Naive thymus-derived CD4-positive, alpha-beta T cell (primary cell): ENCODE measurements at places on chromosomes 12 and 14. TPM values are rescaled to one million over a fixed set of nuclear protein-coding genes. Genes with fewer than 3 reads are reported as not detected.

- peak overlapping the region; percentile 25 for H3K4me3 ChIP-seq
- peaks cover 14% of the 10 kb centered on the region for H3K4me1 ChIP-seq
- peaks cover 31% of the 10 kb centered on the region for H3K27me3 ChIP-seq
- no peak overlapping the region for H3K27ac ChIP-seq
These were observed 21.5 kb upstream of the GNS start for GRCh38 chr12:64780531-64781279.

GRCh38 chr14:38120109-38120508 is 87.6 kb upstream of the SSTR1 start:
- peaks cover 12% of the 10 kb centered on the region for H3K4me1 ChIP-seq
- no peaks in the 10 kb centered on the region for H3K36me3 ChIP-seq
- H3K4me3 ChIP-seq: no peak overlapping the region
- H3K27ac ChIP-seq: no peak overlapping the region
- H3K27me3 ChIP-seq: no peaks in the 10 kb centered on the region
- no peak for DNase-seq

The TMEM116 gene
- total RNA-seq: 23.0 TPM

DNA sequence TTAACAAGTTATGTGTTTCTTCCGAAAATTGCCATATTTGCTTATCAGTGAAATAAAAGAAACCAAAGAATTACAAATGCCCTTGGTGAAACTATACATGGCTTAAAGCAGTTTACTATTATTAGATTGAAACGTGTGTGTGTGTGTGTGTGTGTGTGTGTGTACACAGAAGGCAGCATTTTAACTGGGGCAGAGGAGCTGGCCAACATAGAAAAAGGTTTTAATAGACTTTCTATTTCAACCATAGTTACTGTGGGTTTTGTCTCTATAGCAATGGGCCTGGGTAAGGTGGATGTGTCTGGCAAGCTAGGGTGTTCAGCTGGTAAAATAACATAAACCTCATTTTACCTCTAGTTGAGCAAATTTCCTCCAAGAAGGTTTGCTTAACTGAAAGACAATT is 6.5 kb downstream of the PRICKLE1 start:
- H3K27ac ChIP-seq: no peak overlapping the region
- H3K36me3 ChIP-seq: no peaks in the 10 kb centered on the region
- H3K27me3 ChIP-seq: no peaks in the 10 kb centered on the region

The CCDC197 gene
- total RNA-seq: not detected

The FGD4 gene
- 1.6 TPM for total RNA-seq

DNA sequence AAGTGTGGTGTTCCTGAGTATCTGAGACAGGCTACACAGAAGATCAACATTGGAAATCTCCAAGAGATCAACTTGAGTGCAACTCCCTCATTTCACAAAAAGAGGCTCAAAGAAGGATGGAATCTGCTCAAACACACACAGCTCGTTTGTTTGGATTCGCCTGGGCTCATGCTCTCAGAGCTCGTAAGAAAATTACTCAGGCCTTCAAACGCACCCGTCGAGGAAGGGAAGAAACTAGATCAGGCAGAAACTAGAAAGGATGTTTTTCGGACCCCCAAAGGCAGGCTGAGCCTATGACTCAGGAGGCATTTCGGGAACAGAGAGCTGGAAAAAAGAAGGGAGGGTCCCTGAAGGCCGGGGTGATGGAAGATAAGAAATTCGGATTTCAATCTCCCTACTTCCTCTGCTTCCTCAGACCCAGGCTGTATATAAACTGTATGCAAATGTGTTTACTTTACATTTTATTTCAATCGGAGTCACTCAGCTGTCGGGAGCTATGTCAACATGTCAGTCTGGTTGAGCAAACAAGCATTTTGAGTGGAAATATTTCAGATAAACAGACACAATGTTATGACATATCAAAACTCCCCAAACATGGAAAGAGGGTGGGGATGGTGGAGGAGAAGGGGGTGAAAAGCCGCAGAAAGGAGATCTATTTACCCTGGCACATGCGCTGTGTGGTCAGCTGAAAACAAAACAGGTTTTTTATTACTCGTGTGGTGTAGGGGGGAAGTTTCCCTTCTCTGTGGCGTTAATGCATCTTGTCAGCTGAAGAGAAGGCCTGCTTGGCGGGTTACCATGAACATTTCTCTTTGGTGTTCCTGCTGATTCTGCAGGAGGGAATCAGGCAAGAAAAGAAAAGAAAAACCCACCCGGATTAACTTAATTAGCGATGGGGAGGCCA is 129.1 kb upstream of the TBX3 start:
- H3K36me3 ChIP-seq: no peaks in the 10 kb centered on the region
- H3K4me1 ChIP-seq: no peaks in the 10 kb centered on the region
- no peak overlapping the region for H3K4me3 ChIP-seq
- no peak for DNase-seq
- H3K27ac ChIP-seq: no peak overlapping the region
- H3K27me3 ChIP-seq: no peaks in the 10 kb centered on the region

The FGD6 gene
- 0.73 TPM for total RNA-seq

DNA sequence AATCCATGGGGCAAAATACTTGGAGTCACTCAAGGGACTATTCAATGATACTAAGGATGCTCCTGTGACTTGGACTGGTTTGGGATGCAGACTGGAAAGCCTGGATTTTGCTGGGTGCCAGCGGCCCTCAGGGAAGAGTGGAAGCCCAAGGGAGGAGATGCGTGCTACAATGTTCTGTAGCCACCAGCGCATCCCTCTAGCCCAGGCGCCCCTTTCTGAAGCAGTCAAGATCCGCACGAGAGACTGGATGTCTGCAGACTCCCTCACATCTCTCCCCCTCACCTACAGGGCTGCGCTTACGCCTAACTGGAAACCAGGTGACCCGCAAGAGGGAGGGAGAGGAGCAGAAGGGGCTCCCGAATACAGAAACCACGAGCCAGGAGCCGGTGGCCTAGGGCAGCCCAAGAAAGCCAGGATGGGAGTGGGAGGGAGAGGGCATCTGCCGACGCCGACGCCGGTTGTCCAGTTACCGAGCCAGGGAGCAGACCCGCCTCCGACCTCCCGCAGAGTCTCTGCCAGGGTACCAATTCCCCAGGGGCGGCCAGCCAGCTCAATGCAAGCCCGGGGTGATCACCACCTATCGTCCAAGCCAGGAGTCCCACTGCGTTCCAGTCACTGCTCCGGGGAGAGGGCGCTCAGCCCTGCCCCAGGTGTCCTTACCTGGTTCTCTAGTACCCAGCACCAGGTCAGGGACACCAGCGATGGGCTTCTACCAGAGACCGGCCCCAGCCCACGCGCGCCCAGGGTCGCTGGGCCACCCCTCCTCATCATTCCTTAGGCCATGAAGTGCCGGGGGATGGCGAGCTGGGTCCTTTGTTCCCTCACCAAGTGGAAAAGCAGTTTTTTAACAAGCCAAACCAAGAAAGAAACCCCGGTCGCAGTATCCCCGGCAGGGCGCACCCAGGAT is 1.2 kb downstream of the NTN4 start:
- H3K4me3 ChIP-seq: peak overlapping the region; percentile 25
- no peak for DNase-seq
- H3K36me3 ChIP-seq: no peaks in the 10 kb centered on the region
- no peaks in the 10 kb centered on the region for H3K4me1 ChIP-seq
- peaks cover 4% of the 10 kb centered on the region for H3K27me3 ChIP-seq
- no peak overlapping the region for H3K27ac ChIP-seq
